ENCODE measurements at places on chromosomes 5 and 9. TPM values are rescaled to one million over a fixed set of nuclear protein-coding genes. Genes with fewer than 3 reads are reported as not detected.

Gene SLC28A3
- 0.08 TPM for total RNA-seq

DNA sequence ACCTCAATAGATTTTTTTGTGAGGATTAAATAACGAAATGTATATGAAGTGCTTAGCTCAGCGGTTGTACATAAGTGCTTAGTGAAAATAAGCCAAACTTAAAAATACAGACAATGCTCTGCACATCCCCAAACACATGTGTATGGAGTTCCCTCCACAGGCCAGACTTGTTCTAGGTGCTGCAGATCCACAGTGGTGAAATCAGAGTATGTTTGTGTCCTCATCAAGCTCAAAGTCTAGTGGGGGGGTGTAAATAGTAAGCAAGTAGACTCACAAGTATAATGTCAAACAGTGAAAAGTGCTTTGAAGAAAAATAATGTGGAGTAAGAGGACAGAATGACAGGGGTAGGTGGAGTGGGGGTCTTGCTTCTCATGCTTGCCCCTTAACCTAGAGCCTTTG lies 157.4 kb upstream of the SPRY4 start:
- no peaks in the 10 kb centered on the region for H3K27me3 ChIP-seq
- no peak overlapping the region for H3K4me3 ChIP-seq
- no peak for DNase-seq
- H3K27ac ChIP-seq = no peak overlapping the region
- no peaks in the 10 kb centered on the region for H3K36me3 ChIP-seq

GRCh38 chr9:32627394-32627954 lies 8.0 kb downstream of the TAF1L start:
- no peak overlapping the region for H3K4me3 ChIP-seq
- peaks cover 17% of the 10 kb centered on the region for H3K4me1 ChIP-seq
- H3K27me3 ChIP-seq = no peaks in the 10 kb centered on the region
- peak; percentile 81 for DNase-seq
- no peaks in the 10 kb centered on the region for H3K36me3 ChIP-seq

DNA sequence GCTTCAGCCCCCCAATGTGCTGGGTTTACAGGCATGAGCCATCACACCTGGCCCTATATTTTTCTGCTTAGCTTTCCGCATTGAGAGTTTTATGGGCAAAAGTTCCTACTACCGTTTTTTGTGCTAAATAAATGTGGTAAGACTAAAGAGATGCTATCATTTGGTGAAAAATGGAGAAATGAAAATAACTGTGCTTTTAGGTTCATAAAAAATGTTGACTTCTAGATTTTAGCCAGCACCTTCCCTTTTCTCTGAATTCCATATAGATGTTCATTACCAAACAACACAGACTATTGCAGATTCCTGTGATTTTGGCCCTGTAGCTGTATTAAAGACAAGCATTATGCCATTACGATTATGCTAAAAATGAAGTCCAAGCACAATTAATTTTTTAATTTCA lies 72.0 kb upstream of the CTSL start:
- no peak for DNase-seq
- H3K36me3 ChIP-seq = no peaks in the 10 kb centered on the region
- no peaks in the 10 kb centered on the region for H3K27me3 ChIP-seq
- H3K4me3 ChIP-seq = no peak overlapping the region
- no peaks in the 10 kb centered on the region for H3K4me1 ChIP-seq

Gene ABLIM3
- total RNA-seq = 111 TPM

GRCh38 chr9:135443797-135444425 lies 35.7 kb upstream of the PPP1R26 start:
- H3K4me1 ChIP-seq = peaks cover 20% of the 10 kb centered on the region
- no peak for DNase-seq
- H3K27ac ChIP-seq = no peak overlapping the region
- no peak overlapping the region for H3K4me3 ChIP-seq
- no peaks in the 10 kb centered on the region for H3K27me3 ChIP-seq

DNA sequence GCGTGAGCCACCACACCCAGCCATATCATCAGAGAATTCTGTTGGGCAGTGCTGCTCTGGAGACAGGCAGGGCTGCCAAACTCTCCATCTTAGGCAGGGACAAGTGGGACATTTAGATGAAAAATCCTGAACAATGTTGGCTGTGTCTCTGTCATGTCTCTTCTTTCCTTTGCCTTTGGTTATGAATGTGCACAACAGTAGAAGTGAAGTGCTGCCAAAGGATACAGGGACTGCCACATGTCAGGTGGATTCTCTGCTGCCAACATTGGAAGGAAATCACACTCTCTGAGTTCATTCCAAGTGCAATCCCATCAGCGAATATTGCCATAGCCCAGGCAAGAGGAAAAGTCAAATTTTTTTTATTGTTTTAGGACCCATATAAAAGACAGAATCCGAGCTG lies 348.8 kb downstream of the TRPM3 start:
- no peak for DNase-seq
- no peak overlapping the region for H3K4me3 ChIP-seq
- no peaks in the 10 kb centered on the region for H3K27me3 ChIP-seq
- H3K4me1 ChIP-seq = no peaks in the 10 kb centered on the region

GRCh38 chr9:115681585-115681984 lies 472.0 kb upstream of the PAPPA start:
- H3K4me3 ChIP-seq = no peak overlapping the region
- no peak overlapping the region for H3K27ac ChIP-seq
- no peaks in the 10 kb centered on the region for H3K36me3 ChIP-seq
- no peaks in the 10 kb centered on the region for H3K4me1 ChIP-seq
- DNase-seq = no peak
- H3K27me3 ChIP-seq = no peaks in the 10 kb centered on the region

Gene LEAP2
- 4.5 TPM for total RNA-seq

Gene SPARC
- total RNA-seq = 84.1 TPM

Gene MELK
- total RNA-seq = 48.1 TPM

Gene UGT3A1
- total RNA-seq = not detected

- H3K4me1 ChIP-seq = 0 out of 2 replicates have a peak, but pooled peaks cover 6% of the 10 kb centered on the region
- H3K4me3 ChIP-seq = no peak overlapping the region
- no peak overlapping the region for H3K27ac ChIP-seq
- H3K36me3 ChIP-seq = no peaks in the 10 kb centered on the region
These were observed 4.8 kb downstream of the PRSS3 start for GRCh38 chr9:33799928-33800704.

Gene GPR21
- 1.6 TPM for total RNA-seq

DNA sequence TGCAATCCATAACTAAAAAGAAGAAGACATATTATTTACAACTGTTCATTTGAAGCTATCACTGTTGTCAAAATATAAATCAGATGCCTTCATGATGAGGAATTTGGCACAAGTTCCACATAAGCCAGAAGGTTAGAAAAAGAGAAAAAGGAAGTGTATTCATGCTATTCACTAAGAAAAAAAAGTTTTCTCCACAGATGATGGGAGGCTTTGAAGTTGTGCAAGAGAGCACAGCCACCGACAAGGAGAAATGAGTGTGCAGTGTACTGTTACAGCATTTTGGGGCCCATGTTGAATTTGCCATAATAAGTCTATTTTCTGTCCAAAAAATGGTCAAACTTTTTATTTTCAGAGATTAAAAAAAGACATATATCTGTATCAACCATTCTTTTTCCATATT lies 32.9 kb upstream of the IFNK start:
- H3K4me3 ChIP-seq = no peak overlapping the region
- H3K27ac ChIP-seq = no peak overlapping the region
- DNase-seq = no peak
- H3K4me1 ChIP-seq = no peaks in the 10 kb centered on the region

DNA sequence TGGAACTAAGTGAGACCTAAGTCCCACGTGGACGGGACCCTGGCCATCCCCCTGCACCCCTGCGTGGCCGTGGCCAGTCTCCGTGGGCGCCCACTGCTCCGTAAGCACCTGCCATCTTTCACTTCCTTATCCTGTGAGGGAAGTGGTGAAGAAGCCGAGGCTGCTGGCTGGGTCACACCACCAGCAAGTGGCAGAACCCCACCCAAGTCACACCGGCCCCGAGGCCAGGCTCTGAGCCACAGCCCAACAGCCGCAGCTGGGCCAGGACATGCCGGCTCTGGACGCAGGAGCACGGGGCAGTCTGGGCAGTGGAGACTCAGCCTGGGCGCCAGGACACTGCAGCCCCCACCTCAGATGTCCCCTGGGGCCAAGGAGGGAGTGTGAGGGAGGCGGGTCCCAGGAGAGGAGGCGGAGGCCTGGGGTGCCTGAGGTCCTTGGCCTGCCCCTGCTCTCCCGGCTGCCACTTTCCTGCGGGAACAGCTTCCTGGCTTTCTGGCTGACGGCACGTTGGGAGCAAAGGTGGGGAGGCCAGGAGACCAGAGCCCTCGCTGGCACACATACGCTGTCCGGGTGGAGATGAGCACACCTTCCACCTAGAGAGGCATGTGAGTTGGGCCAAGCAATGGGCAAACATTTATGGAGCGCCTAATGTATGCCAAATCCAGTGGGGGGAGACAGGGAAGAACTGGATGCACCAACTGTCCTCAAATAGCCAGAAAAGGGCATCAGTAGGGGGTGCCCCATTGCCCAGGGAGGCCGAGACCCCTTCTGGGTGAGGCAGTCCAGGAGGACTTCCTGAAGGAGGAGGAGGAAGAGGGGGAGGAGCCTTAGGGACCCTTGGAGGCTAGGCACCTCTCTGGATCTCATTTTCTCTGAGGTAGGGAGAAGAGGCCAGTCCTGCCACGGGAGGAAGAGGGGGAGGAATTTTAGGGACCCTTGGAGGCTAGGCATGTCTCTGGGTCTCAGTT lies 43.9 kb upstream of the EGFL7 start:
- H3K4me3 ChIP-seq = no peak overlapping the region
- no peaks in the 10 kb centered on the region for H3K27me3 ChIP-seq
- no peak overlapping the region for H3K27ac ChIP-seq
- H3K36me3 ChIP-seq = no peaks in the 10 kb centered on the region

Gene MLANA
- not detected for total RNA-seq

GRCh38 chr9:131449276-131449675 lies 53.4 kb upstream of the POMT1 start:
- H3K27me3 ChIP-seq = no peaks in the 10 kb centered on the region
- no peak overlapping the region for H3K27ac ChIP-seq
- no peak for DNase-seq
- H3K4me3 ChIP-seq = no peak overlapping the region
- H3K4me1 ChIP-seq = no peaks in the 10 kb centered on the region

GRCh38 chr5:1879292-1880263 lies 3.1 kb downstream of the IRX4 start:
- DNase-seq = no peak
- no peaks in the 10 kb centered on the region for H3K4me1 ChIP-seq
- no peak overlapping the region for H3K4me3 ChIP-seq
- peaks cover 26% of the 10 kb centered on the region for H3K27me3 ChIP-seq
- no peaks in the 10 kb centered on the region for H3K36me3 ChIP-seq

Gene SLC6A18
- total RNA-seq = not detected

- H3K4me1 ChIP-seq = no peaks in the 10 kb centered on the region
- no peak for DNase-seq
- H3K27me3 ChIP-seq = no peaks in the 10 kb centered on the region
- no peaks in the 10 kb centered on the region for H3K36me3 ChIP-seq
- H3K27ac ChIP-seq = no peak overlapping the region
These were observed 657.9 kb downstream of the ACTL7B start for GRCh38 chr9:108197899-108198298.

DNA sequence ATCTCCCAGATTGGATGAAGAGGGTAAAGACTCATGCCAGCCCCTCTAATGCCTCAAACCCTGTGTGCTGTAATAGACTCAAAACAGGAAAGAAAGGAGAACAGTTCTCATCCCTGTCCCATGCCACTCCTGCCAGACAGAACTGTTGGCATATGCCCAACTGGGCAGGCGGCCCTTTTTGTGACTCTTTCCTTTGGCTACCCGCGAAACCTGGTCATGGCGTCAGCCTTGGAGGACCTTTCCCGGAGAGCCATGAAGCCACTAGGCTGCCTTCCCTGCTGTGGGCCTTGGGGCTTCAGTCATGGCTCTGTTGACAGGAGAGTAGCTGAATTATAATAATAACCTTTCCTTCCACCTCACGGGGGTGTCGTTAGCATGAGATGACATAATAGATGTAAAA lies 75.9 kb upstream of the SEMA6A start:
- no peak overlapping the region for H3K4me3 ChIP-seq
- no peaks in the 10 kb centered on the region for H3K36me3 ChIP-seq
- no peak overlapping the region for H3K27ac ChIP-seq
- no peaks in the 10 kb centered on the region for H3K4me1 ChIP-seq

DNA sequence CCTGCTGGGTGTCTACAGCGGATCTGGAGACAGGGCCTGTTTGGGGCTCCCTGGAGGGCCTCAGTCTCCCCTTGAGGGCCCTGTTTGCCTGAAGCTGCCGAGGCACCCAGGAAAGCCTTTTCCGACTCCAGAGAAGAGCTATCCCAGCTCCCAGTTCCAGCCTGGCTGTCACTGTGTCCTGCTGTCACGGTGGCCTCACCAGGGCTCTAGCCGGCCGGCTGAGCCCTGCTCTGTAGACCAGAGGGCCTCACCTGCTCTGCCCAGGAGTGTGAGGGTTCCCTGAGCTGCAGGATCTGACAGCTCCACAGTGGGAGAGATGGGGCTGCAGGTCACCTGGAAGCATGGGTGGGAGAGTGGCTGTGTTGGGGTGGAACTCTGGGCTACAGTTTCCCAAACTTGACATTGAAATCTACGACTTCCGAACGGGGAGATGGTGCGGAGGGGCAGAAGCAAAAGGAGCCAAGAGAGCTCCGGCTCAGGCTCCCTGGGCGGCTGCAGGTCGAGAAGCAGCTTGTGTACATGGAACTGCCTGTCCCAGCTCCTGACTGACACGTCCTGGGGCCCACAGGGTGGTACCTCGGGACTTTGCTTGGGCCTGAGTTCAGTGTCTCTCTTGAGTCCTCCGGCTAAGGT lies 94.9 kb downstream of the CACNA1B start:
- H3K27me3 ChIP-seq = peaks cover 38% of the 10 kb centered on the region
- H3K36me3 ChIP-seq = no peaks in the 10 kb centered on the region
- no peak for DNase-seq
- H3K4me1 ChIP-seq = no peaks in the 10 kb centered on the region
- H3K27ac ChIP-seq = no peak overlapping the region

DNA sequence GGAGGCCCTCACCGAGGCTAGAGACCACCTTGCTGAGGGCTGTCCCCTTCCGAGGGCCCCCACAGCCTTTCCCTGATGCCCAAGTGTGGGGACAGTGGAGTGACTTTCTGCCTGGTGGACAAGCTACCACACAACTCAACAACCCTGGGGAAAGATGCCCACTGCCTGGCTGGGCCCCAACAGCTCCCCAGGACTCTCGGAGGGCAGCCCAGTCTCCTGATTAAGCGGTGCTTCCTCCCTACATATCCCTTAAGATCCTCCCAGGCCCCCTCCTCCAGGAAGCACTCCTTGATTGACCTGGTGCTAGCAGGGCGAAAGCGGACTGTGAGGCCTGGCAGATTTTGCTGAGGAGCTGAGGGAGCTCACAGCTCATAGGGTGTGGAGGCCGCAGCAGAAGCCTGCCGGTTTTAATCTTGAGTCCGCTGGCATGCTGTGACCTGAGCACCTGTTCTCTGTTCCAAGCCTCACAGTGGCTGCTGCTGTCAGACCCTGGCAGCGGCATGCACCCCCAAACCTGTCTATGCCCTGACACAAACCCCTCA lies 2.2 kb downstream of the NSMF start:
- H3K4me1 ChIP-seq = 0 out of 2 replicates have a peak, but pooled peaks cover 4% of the 10 kb centered on the region
- H3K27me3 ChIP-seq = no peaks in the 10 kb centered on the region
- H3K27ac ChIP-seq = no peak overlapping the region
- no peak overlapping the region for H3K4me3 ChIP-seq
- DNase-seq = no peak

Gene ADGRD2
- total RNA-seq = not detected
